Activated CD8-positive, alpha-beta memory T cell treated with anti-CD3 and anti-CD28 coated beads, Interleukin-2, amount 50 U/mL, for 48 hours (primary cell): ENCODE measurements at places on chromosomes 6 and 20.

- DNase-seq, result no peak
These were observed 33.9 kb downstream of the LHFPL5 start for GRCh38 chr6:35839019-35839418.

- DNase-seq, result peak; percentile 32
These were observed 22.2 kb upstream of the VEGFA start for GRCh38 chr6:43747784-43748183.

GRCh38 chr6:72650081-72650745 is 28.3 kb downstream of the KCNQ5 start:
- DNase-seq, result no peak

DNA sequence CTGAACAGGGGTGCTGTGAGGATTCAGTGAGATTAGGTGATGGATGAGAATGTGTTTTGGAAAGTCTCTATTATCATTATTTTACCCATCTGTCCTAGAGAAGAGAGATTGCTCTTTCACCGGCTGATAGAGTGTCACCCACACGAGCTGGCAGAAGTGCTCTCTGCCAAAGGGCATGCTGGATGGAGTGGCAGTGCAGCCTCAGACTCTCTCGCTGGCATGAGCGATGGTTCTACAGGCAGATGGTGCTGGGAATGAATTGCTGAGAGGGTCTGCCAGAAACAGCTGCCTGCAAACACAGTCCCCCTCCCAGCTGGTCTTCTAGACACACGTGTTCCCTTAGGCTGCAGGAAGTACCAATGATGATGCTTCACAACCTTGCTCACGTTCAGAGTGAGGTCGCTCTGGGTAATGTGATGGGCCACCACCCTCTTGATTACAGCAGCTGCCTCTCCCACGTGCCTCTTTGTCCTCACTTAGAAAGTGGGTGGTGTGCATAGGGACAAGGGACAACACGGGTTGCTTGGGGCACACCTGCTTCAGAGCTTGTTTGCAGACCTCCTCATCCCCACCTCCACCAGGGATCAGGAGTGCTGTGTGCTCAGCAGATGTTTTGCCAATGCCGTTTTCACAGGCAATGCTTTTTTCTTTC is 84.7 kb downstream of the FOXA2 start:
- no peak for DNase-seq

GRCh38 chr6:37289931-37290330 is 32.0 kb upstream of the TMEM217 start:
- DNase-seq, result no peak

DNA sequence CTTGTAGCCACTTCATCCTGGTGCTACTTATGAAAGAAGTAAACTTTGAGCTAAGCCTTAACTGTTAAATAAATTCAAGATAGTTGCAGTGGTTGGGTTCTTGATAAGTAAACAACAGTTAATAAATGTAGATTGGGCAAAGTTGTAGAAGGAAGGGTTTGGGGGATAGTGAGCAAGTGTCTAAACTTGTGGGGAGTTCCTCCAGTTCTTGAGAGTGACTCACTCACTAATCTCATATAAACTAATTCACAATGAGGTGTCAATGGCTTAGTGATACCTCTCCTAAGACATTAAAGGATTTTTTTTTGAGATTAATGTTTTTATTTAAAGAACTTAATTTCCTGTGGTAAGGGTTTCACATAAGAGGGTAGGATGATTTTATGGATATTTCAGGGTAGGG is 507.4 kb downstream of the BMP2 start:
- DNase-seq, result no peak

- no peak for DNase-seq
These were observed 186.0 kb downstream of the DTNBP1 start for GRCh38 chr6:15476631-15477380.

DNA sequence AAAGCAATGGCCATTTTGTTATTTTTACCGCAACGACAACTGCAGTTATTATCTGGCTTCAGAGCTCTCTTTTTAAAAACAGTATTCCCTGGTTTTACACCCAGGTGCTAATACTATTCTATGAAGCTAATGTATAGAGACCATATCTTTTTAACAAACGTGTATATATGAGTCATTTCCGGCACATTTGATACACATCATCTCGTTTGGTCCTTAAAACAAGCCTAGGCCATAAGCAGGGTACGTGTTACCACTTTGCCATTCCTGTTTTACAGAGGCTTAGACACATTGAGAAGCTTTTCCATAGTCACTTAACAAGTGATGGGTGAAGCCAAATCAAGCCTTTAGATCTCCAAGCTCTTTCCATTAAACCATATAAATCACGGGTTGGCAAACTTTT is 5.5 kb downstream of the TRAF3IP2 start:
- DNase-seq, result no peak

GRCh38 chr6:30963641-30964040 is 19.9 kb upstream of the MUC21 start:
- DNase-seq, result no peak

DNA sequence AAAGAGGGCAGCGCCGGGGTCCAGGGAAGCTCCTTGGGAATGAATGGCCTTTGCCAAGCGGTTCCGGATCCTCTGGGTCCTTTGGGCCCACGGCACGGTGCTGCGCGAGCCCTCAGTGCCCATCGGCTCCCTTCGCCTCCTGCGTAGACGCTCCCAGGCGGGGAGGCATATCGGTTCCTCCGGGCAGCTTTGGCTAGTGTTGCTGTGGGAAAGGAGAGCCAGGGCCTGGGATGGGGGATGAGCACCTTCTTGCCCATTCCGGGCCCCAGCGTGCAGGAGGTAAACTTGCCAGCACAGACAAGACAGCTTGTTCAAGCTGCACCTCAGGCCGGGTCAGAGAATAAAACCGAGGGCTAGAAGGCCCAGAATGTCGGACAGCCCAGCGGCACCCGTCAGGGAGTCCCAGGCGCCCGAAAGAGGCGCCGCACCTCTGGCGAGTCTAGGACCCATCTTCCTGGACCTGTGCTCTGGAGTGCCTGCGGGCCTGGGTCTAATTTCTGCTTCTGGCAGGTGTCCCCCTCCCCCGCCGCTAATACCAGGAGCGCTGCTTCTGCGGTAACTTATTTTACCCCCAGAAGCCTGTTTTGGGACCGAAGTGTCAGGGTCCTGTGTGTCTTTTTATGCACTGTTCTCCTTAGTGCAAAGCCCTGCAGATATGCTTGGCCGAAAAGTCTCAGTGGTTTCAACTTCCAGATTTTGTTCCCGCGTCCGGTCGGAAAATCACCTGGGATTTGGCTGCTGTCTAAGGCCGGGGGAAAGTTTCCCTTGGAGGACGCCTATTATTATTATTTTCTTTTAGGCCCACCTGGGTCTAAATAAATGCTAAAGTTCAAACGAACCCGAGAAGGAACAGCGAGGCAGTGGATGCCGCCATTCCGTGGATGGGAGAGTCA is 1.7 kb upstream of the TFAP2C start:
- peak; percentile 51 for DNase-seq

DNA sequence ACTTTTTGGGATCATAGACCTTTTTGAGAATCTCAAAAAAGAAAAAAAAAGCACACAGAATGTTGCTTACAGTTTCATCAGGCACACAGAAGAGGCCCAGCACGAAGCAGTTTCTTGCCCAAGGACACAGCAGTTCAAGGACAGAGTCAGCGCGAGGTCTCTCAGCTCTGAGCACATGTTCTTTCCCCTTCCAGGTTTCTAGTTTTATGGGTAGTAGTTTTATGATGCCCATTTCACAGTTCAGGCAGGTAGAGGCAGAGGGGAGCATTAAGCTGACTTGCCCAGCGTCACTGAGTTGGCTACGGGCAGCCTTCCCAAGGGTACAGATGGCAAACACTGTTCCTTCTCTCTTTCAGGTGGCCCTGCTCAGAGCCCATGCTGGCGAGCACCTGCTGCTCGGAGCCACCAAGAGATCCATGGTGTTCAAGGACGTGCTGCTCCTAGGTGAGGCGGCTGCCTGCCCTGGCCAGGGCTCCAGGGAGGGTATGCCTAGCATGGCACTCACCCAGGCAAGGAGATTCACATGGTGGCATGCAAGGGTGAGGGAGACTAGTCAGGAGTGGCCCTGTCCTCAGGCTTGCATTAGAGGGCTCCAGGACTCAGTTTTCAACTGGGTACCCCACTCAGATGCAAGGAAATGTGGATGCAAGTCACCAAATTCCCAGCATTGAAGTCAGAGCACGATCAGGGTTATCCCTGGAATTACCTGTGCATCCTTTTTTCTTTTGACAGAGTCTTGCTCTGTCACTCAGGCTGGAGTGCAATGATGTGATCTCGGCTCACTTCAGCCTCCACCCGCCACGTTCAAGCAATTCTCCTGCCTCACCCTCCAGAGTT is 57.4 kb upstream of the TTPAL start:
- no peak for DNase-seq

- no peak for DNase-seq
These were observed 42.8 kb downstream of the SLC52A3 start for GRCh38 chr20:725491-725890.

GRCh38 chr6:33377171-33377570 is 14.5 kb upstream of the KIFC1 start:
- DNase-seq, result no peak

DNA sequence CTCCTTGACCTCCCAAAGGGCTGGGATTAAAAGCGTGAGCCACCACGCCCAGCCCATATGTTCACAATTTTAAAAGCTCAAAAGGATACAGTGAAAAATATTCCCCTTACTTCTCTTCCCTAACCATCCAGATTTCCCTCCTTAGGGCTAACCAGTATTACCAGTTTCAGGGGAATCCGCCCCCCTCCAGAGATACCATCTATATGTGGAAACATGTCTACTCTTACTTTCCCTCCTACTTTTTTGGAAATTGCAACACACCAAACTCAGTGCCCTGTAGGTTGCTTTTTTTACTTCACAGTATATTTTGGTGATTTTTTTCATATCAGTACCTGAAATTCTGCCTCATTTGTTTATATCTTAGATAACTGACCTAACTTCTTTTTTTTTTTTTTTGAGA is 6.9 kb upstream of the RPL10A start:
- DNase-seq, result no peak

DNA sequence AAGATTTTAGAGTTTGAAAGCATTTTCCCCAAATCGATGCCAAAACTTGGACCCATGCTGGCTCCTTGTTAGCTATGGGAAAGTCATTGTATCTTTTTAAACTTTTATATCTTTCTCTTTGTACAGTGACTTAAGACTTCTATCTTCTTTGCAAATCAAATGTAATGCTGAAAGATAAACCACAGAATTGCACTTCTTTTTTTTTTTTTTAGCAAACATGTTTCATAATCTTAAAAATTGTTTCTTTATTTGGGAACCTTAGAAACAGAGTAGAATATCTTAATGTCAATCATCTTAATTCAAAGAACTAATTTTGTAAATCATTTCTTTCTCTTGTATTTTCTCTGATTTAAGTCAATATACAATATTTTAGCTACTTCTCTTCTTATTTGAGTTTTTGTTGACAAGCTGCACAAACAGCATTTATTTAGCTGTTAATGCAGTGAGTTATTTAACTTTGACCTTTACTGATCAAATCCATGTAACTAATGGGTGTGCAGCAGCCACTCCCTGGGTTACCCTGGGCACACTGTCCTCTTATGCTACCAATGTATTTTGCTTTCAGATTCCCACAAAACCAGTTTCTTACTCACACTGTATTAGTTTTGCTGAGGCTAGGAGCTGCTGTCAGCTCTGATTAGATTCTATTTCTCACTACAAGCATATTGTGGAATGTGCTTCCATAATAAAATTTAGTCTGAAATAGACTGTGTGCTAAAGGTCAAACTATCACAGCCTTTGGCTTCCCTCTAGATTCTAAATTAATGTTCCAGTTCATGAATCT is 279.6 kb downstream of the ADGB start:
- no peak for DNase-seq

DNA sequence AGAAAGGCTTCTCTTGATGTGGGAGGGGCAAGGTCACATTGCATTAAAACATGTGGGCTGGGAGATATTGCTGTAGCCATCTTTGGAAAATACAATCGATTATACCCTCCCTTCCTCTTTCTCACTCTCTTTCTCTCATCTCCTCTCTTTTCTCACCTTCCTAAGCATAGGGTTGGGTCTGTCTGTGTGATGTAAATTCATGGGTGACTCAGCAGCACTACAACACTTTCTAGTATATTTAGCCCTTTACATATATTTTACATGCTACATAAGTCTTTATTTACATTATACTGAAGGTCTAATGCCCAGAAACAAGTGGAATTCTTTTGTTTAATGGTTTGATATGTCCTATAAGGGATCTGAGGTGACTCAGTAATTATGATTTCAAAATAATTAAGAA is 634.8 kb upstream of the FLRT3 start:
- no peak for DNase-seq

DNA sequence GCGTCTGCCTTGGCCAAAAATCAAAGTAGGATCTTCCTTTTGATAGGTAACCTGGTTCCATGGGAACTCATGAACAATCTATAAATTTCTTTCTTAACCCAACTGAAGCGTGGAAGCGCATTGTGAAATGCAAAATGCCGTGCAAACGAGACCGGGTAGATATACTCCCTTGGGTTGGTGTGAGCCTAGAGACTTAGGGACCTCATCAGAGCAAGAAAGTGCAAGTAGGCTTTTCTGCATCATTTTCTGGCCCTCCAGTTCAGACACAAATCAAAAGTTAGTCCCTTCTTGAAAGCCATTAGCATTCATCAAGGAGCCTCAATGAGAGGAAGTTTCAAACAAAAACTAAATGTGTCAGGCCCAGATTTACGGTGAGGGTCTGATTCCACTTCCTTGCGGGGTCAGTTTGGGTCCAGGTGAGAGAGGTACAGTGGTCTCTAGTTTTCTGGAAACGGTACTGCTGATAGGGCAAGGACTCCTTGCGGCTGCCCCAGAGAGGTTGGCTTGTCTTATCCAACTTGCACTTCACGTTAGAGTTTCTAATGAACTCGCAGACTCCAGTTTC is 5.3 kb upstream of the ZNF184 start:
- DNase-seq, result no peak

GRCh38 chr6:109393886-109394281 is 11.6 kb upstream of the CD164 start:
- no peak for DNase-seq
